ENCODE measurements at places on chromosomes 5 and 9.

DNA sequence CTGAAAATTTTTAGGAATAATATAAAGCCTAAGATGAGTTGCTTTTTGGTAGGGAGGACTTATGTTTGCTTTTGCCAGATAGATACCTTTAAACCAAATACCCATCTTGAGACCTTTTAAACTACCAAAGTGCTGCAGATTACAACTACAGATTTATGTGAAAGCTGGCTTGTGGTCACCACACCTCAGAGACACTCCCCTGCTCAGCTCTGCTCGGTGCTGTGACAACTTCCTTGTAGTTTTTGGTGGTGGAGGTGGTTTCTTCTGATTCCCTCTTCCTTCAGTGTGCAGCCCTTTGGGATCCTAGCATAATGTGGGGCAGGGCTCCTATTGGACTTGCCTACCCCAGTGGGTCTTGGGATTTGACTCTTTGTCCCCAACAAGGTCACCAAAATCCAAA is 29.2 kb downstream of the GARNL3 start:
- no peak for DNase-seq

- DNase-seq, result no peak
These were observed 8.7 kb downstream of the TAS2R1 start for GRCh38 chr5:9621379-9621903.

- no peak for DNase-seq
These were observed 54.3 kb downstream of the GRAMD2B start for GRCh38 chr5:126477294-126478117.

DNA sequence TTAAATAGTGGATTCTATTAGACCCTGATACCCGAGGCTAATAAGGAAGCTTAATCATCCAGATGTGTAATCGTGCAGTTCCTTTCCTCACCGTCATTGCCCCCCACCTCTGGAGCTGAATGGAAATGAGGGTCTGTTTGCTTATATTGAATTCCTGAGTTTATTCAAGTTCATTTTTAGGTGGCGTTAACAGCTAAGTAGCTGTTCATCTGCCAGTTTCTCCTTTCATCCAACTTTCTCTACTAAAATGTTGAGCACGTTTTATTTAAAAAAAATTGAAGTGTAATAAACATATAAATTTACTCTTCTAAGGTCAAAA is 291.0 kb downstream of the DOCK8 start:
- no peak for DNase-seq

DNA sequence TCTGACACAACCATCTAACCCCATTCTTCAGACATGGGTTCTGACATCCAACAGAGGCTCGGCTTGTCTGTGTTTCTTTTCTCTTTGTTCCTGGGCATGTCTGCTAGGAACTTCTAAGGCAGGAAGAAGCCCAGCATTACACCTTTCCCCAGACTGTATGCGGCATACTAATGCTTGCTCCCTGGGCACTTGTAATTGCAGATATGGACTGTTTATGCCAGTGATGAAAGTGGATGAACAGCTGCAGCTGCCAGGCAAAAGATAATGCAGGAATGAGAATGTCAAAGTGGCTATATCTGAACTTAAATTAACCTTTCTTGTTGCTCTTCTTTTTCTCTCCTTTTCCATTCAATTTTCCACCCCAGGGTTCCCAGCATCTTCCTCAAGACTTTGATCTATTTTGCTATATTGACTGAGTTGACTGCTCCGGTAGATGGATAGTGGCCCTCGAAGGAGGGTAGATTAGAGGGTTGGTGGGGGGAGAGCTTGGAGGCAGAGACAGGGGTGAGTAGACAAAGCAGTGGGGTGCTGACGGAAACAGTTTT is 344.4 kb downstream of the MAN2A1 start:
- no peak for DNase-seq

GRCh38 chr5:146827901-146828300 is 50.7 kb downstream of the PPP2R2B start:
- no peak for DNase-seq

- no peak for DNase-seq
These were observed 36.2 kb upstream of the GABRP start for GRCh38 chr5:170747357-170747756.

DNA sequence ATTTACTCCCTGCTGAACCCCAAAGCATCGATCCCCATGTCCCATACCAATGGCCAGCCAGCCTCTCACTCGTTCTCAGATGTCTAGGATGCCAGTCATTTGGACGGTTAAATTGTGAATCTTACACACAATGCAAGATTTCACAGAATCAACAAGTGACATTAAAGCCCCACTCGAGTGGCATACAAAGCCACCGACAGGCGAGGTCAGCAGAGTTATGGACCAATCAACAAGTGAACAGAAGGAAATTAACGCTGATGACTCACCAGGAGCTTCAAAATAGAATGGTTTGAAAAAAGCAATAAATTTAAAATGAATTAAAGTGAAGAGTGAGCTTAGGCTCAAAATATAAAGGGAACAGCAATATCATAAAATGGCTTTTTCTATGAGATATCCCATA is 8.2 kb upstream of the RUFY1 start:
- DNase-seq, result no peak

DNA sequence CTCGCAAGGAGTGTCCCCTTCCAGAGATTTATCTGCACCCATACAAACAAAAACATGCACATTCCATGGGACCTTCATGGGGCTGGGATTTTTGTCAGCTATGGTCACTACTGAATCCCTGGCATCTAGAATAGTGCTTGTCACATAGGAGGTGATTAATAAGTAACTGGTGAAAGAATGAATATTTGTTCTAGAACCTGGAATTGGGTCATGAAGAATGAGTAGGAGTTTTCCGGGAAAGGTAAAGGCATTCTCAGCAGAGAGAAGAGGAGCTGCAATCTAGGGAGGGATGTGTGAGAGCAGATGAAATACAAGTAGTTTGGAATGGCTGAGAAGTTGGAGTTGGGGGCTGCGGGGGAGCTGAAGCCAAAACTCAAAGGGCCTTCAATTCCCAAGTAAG is 2.8 kb upstream of the LMAN2 start:
- DNase-seq, result no peak

GRCh38 chr9:134455934-134456755 is 129.9 kb downstream of the RXRA start:
- DNase-seq, result peak; percentile 26

GRCh38 chr5:151123897-151124751 is 33.5 kb downstream of the ANXA6 start:
- DNase-seq, result no peak

- DNase-seq, result no peak
These were observed 46.7 kb upstream of the RIOK2 start for GRCh38 chr5:97229688-97230285.

- DNase-seq, result no peak
These were observed 63.5 kb upstream of the BARX1 start for GRCh38 chr9:94018628-94019027.

DNA sequence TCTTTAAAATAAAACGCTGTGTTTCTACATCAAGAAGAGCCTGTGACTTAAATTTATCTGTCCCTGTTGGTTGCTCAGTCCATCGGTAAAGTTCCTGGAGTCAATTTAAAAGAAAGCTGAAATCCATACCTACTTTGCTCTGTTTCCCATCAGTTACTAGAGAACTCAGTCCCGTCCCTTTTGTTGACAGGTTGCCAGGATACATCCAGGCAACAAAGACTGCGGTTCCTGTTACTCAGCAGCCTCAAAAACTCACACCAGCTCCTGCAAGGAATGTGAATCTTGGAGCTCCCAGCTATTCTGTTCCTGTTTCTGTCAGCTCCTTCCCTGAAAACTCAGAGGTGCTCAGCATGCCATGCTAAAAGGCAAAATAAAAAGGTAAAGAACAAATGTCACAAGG is at the start of gene ZNF474:
ZNF474 (plus strand) TSS at position 241 of the 400 bp plus-strand sequence. CDS start 22,445 bp downstream, outside the sequence.
- no peak for DNase-seq

- DNase-seq, result no peak
These were observed 87.5 kb downstream of the GPR21 start for GRCh38 chr9:123120953-123121352.

GRCh38 chr5:171207256-171207847 is 101.7 kb upstream of the TLX3 start:
- DNase-seq, result no peak

GRCh38 chr9:101636247-101636646 is 41.5 kb upstream of the PPP3R2 start:
- DNase-seq, result no peak

DNA sequence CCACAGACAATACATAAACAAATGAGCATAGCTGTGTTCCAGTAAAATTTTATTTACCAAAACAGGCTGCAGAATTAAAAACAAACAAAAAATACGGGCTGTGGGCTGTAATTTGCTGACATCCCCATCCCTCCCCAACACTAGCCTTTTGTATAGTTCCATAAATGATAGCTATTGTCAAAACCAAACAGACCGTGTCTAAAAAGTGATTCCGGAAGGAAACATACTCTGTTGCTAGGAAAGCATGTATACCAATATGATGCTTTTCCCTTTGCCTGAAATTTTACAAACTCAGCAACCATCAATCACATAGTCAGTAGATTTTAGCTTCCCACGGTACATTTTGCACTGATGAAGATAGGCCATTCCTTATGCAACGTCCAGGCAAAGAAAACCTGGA is 80.0 kb downstream of the TMEM215 start:
- no peak for DNase-seq

DNA sequence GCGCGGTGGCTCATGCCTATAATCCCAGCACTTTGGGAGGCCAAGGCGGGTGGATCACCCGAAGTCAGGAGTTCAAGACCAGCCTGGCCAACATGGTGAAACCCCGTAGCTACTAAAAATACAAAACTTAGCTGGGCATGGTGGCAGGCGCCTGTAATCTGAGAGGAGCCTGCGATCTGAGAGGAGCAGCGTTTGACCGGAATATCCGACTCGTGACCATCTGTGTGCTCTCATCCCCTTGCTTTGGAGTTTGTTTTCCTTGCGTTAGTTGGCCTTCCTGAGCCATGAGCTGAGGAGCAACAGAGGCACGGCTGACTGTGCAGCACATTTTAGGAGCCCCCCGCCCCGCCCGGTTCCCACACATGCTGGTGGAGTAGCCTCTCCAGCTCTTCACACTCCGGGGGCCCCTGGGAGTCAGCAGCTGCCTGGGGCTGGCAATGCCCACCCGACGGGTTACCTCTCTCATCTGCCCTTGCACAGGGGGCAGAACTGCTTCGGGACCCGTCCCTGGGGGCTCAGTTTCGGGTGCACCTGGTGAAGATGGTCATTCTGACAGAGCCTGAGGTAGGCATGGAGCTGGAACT is 3.0 kb downstream of the ADAMTS13 start:
- no peak for DNase-seq

DNA sequence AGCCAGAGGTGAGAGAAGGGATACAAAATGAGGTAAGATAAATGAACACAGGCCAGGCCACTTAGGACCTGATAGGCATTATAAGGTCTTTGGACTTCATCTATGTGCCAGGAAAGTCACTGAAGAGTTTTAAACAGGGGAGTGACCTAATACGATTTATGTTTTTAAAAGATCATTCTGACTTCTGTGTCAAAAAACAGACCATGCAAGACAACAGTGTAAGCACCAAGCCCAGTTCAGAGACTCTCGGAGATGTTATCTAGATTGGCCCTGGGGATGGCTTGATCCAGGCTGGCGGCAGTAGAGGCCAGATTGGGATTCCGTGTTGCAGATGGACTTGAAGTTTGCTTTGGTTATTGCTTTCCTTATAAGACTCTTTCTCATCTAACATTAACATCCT is 43.0 kb upstream of the DPYSL3 start:
- no peak for DNase-seq

- DNase-seq, result no peak
These were observed 53.3 kb downstream of the LPAR1 start for GRCh38 chr9:110984890-110985437.

- no peak for DNase-seq
These were observed 7.0 kb downstream of the NOP16 start for GRCh38 chr5:176381423-176381822.
